ENCODE measurements at places on chromosomes 6 and 20.

GRCh38 chr20:51510936-51511605, 31.4 kb downstream of the NFATC2 start:
- no peak for DNase-seq

DNA sequence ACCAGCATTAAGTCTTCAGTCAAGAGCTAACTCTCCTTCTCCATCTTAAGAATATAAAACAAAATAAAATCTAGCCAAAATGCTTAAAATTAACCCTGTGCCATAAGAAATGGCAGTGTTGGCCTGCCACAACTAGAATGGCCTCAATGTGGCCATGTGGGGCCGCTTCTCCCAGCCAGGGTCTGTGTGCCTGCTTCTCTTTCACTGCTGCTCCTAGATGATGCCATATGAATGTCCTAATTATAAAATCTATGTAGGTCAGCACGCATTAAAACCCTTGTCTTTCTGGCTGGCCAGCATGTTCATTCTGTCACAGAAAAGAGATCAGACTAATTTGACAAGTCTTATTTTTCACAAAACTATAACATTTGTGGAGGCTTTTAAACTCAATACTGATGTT, 102.6 kb downstream of the C6orf118 start:
- DNase-seq: no peak

- DNase-seq: no peak
Observed at GRCh38 chr6:3571250-3571681, 114.4 kb upstream of the SLC22A23 start.

- no peak for DNase-seq
Observed at GRCh38 chr20:52888096-52888495, 84.1 kb upstream of the TSHZ2 start.

DNA sequence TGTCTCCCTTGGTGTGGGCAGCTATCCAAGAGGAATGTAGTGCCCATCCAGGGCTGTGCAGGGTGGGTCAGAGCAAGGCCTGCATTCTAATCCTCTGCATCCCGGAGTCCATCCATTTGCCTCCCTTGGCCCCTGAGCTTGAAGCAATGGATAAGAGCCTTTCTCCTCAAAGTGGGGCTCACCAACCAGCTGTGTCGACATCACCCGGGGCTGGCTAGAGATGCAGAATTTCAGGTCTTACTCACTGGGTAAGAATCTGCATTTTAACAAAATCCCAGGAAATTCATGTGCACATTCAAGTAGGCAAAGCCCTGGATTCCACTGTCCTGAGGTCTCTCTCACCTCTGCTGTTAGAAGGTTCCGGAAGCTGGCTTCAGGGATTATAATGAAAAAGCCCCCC, 95.3 kb downstream of the MDGA1 start:
- no peak for DNase-seq

DNA sequence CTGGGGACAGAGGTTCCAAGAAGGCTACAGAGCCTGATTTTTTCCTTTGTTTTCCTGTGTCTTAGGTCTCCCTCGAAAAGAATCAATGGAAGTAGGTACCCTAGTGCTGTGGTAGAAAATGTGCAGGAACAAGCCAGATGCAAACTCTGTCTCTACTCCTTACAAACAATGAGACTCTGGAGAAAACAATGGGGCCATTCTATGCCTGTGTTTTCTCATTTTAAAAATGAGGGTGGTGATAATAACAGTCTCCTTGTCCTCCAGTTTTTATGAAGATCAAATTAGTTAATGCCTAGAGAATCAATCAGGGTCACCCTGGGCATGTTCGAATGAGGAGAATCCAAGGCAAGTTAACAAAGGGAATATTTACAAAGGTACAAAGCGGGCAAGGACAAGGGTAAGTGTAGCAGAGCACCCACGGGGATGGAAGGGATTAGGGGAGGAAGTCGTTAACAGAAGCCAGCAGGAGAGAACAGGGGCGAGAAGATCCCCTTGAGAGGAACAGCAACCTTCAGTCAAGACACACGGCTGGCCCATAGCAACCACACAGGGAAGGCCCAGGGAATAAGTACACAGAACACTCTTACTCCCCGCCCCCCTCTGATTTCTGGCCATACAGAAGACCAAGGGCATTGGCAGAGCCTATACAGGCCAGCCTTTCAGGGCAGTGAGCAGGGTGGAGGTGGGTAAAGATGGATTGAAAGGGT, 342.8 kb downstream of the PTPRT start:
- no peak for DNase-seq

GRCh38 chr6:151001387-151002056, 136.0 kb downstream of the MTHFD1L start:
- peak; percentile 51 for DNase-seq

- DNase-seq: peak; percentile 79
Observed at GRCh38 chr6:143743301-143744166, 65.8 kb downstream of the PHACTR2 start.

GRCh38 chr20:32365564-32365963, 7.4 kb downstream of the ASXL1 start:
- no peak for DNase-seq

DNA sequence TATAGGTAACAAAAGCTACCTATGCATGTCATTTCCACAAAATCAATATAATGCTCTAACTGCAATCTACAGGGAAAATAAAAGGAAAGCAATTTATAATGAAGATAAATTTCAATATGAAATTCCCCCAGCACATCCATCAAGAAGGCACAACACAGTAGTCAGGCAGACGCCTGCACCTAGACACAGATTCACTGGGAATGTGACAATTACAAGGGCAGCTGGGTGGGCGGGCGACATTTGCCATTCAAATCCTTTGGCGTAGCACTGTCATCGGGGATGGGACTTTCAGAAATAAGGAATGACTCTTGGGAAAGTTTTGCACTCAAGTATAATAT, 60.4 kb downstream of the SULF2 start:
- DNase-seq: no peak

DNA sequence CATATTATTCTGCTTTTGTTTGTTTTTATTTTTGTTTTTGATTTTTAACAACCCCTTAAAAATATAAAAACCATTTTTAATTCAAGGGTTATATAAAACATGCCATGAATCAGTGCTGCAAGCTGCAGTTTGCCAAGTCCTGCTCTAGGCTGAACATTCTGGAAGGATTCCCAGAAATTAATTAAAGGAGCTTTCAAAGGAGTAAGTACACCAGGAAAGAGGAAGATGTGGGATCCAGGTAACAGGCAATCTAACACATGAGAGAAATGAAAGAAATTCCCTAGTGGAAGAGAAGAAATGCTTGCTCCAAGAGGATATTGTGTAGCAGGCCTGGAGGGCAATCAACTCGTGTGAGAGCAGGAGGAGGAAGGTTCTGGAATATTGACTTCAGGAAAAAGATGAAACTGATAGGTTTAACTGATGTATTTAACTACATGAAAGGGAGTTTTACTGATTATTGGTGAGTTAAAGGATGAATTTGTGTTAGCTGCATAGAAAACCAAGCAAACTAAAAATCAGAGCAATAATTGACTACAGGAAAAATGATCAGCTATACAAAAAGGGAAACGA, 146.0 kb upstream of the PHACTR1 start:
- DNase-seq: no peak

GRCh38 chr6:168968228-168968627, 285.4 kb downstream of the THBS2 start:
- peak; percentile 65 for DNase-seq

DNA sequence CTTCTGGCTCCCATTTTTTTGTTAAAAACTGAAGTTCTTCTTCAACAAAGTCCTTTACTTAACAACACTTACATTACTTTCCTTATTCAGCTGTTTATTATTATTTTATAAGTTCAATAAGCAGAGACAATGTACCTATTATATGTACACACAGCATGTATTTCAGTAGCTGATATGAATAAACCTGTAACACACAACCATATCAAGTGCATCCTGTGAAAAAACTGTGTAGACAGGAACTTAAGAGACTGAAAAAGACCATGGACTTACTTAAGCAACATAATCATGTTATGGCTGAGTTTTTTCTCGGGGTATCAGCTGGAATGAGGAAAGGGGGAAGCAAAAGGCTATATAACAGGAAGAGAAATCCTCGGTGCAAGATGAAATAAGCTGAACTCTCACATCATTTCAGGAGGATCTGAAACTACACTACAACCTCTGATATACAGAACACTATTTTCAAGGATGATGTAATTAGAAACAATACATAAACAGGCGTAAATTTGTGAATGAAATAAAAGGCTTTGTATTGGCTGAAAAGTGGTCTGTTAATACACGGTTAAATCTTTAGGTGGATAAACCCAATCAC, 70.9 kb downstream of the REV3L start:
- no peak for DNase-seq

GRCh38 chr6:52305948-52306767, 21.6 kb upstream of the MCM3 start:
- no peak for DNase-seq

- peak; percentile 99 for DNase-seq
Observed at GRCh38 chr20:32535953-32536823, 48.9 kb downstream of the NOL4L start.

DNA sequence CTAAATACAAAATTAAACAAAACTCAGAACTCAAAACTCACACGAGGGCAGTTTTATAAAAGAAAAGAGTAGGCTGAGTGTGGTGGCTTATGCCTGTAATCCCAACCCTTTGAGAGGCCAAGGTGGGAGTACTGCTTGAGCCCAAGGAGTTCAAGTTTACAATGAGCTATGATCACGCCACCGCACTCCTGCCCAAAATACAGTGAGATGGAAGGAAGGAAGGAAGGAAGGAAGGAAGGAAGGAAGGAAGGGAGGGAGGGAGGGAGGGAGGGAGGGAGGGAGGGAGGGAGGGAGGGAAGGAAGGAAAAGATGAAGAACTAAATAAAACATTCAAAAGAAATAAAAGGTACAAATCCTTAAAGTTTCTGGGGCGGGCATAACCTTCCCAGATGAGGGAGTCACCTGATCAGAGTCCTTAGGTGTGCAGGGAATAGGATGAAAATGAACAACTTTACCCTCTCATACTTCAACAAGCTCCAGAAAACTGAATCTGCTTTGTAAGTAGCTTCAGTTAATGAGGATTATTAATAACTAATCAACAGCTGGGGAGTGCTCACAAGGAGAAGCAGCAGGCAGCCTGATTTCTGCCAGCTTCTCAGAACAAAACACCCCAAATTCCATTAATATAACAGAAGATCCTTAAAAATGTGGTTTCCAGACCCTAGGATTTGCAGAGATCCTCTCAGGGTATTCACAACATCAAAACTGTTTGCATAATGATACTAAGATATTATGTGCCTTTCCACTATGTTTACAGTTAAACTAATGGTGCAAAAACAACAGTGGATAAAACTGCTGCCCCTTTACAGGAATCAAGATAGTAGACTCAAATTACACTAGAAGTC, 21.8 kb downstream of the LMBRD1 start:
- DNase-seq: no peak

DNA sequence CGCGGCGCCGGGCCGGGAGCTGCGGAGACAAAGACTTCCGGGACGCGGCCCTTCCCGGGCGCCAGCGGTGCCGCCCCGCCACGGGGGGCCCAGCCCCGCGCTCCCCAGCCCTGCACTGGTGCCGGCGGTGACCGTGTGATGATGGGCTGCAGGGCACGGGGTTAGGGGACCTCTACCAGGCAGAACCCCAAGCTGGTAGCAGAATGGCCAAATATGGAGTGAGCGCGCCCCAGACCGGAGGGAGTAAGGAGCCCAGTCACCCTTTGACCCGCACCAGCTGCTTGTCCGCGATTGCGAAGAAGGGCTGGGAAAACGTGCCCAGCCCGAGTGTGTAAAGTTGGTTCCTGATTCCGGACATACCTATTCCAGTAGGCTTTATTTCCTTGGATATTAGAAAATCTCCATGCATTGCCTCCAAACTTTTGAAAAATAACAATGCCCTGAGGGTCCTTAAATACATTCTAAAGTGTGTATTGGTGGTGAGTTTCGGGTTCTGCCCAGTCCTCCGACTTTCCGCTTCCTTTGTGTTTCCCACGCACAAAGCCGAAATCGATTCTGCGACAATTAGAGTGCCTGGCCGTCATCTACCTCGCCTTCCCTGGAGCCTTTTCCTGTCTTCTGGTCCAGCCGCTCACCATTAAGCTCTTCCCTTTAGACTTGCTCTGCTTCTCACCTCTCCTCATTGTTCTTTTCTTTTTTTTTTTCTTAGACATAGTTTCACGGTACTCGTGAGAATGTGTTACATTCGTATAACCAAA, 1.1 kb downstream of the ABRACL start:
- peak; percentile 31 for DNase-seq
